ENCODE measurements at places on chromosomes 2 and 18.

DNA sequence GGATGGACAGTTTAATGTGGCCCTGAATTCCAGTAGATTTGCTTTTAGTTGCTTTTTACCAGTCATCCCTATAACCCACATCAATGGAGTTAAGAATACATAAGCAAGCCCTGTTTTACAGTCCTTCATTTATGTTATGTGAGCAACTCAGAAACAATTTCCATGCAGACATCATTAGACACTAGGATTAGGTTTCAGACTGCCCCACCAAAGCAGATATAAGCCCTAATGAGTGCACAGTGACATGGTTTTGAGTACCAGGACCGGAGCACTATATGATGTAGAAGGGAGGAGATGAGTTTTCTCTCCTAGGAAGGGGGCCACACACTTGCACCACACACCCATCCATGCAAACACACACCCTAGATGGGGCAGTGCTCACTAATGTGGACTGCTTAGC, 15.5 kb downstream of the KCNS3 start:
- no peak for DNase-seq

- no peak for DNase-seq
Measured at GRCh38 chr2:3491306-3491705, 28.0 kb downstream of the ADI1 start.

DNA sequence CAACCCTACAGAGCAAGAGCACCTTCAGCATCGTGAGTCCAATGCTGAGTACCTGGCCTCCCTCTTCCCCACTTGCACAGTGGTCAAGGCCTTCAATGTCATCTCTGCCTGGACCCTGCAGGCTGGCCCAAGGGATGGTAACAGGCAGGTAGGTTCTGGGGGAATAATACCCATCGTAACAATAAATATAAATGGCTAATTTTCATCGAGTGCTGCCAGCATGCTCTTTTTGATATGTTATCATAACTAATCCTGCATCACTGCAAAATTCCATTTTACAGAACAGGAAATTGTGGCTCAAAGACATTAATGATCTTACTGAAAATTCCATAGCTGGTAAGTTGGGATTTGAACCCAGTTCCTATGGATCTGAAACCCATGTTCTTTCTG, 22.2 kb downstream of the STEAP3 start:
- no peak for DNase-seq

GRCh38 chr2:58517881-58518280, 276.8 kb upstream of the FANCL start:
- no peak for DNase-seq

DNA sequence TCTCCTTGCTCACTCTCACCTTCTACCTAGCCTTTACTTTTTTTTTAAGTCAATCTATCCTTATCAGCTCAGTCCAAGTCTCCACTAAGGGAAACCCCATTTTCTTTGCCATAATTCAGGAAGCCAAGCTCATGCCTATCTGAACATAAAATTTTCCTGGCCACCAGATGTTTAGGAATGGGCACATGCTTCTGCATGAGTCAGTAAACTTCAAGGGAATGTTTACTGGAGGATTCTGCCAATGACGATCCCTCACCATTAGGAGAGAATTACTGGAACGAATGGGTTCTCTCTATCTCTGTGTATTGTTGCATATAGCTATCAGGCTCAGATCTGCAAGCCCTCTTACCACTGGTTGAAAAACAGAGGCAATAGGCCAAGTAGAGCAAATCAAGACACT, 731.7 kb upstream of the ZNF804A start:
- no peak for DNase-seq

- DNase-seq: no peak
Measured at GRCh38 chr2:64978514-64979268, 10.5 kb upstream of the SLC1A4 start.

DNA sequence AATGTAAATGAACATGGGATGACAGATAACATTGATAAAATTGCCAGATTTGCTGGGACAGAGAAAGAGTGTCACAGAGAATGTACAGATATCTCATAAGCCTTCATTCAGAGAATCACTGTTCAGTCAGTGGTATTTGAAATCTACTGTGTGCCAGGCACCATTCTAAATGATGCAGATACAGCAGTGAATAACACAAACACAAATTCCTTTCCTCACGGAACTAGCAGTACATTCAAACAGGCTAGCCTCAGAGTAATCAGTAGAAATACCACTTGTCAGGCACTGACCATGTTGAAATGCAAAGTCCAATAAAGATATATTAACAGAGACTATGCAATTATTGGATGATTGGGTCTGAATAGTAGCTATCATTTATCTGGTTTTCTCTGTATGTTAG, 211.0 kb downstream of the RDH14 start:
- no peak for DNase-seq

DNA sequence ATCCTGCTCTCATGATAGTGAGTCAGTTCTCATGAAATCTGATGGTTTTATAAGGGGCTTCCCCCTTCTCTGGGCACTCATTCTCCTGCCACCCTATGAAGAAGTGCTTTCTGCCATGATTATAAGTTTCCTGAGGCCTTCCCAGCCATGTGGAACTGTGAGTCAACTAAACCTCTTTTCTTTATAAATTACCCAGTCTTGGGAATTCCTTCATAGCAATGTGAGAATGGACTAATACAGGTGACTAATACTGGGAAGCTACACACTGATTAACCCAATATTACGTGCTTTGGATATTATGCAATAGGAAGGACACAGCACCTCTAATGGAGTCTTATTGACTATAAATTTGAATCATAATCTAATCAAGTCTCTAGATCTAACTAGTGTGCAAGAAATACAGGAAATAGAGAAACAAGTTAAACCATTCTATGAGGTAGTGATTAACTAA, 107.2 kb upstream of the ETAA1 start:
- no peak for DNase-seq

GRCh38 chr2:129605646-129606045, 373.8 kb upstream of the RAB6C start:
- no peak for DNase-seq

GRCh38 chr2:46610021-46610420, 130.7 kb downstream of the TMEM247 start:
- no peak for DNase-seq

GRCh38 chr2:160353166-160353565, 140.4 kb downstream of the RBMS1 start:
- no peak for DNase-seq

GRCh38 chr2:119678021-119678656, 862 bp upstream of the TMEM177 start:
- DNase-seq: peak; percentile 34

DNA sequence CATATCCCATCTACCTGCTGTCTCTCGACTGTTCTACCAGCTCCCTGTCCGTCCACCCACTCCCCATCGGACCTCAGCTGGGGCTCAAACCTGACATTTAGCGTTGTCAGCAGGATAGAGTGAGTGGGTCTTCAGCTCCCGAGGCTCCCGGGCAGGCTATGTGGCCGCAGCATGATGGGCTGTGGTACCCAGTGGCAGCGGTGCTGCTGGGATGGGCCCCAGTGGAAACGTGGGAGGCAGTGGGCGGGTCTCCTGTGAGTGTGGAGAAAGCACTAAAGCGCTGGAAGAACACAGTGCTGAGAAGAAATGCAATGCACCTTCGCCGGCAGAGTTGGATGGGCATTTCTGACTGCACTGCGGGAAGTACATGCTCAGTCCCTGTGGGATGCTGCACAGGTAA, 204.8 kb upstream of the SYT4 start:
- DNase-seq: no peak

DNA sequence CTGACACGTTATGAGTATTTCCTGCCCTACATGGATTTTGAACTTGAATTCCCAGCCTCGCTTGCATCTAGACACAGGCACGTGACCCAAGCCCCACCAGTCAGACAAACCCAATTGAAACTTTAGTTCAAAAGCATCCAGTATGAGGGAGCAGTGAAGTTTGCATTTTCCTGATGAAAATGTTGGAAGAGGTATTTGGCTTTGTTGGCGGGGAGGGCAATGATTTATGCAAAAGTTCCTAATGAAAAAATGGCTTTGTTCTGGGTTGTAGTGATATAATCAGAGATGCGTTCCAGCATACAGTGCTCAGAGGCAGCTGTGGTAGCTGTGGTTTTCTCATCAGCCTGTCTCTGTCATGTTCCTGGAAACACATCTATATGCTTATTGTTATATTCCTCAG, 36.8 kb upstream of the CPS1 start:
- DNase-seq: no peak

- peak; percentile 56 for DNase-seq
Measured at GRCh38 chr2:72993147-72993932, 76.0 kb downstream of the EMX1 start.

DNA sequence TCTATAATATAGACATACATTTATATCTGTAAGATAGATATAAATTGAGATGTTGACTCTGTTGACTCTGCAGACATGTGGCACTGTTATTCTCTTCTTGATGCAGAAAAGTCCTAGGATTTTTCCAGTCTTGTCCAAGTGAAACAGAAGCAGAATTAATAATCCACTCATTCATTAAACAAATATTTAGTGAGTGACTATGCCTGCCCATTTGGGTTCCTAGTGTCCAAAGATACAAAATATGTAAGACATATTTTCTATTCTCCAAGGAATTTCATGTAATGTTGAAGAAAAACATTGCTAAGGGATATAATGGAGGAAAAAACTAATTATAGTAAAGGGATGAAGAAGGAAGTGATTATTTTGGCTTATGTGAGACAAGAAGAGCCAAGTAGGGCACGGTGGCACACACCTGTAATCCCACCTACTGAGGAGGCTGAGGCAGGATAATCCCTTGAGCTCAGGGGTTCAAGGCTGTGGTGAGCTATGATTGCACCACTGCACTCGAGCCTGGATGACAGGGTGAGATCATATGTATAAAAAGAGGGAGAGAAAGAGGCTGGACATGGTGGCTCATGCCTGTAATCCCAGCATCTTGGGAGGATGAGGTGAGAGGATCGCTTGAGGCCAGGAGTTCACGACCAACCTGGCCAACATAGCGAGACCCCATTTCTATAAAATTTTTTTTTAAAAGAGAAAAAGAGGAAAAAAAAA, 19.9 kb upstream of the PLEKHH2 start:
- no peak for DNase-seq

DNA sequence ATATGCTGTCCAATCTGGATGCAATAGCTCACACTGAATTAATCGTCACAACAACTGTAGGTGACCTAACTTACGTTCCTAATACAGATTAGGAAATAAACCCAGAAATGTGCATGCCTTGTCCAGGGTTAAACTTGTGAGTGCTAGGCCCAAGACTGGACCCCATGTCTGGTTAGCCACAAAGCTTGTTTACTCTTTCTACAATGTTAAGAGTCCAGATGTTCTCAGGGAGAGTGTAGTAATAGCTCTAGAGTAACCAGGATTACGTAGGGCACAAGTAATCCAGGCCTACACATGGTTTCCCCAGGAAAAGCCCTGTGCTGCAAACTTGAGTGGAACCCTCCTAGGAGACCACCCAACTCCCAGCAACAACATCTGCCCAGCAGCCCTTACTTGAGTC, 26.2 kb downstream of the TRIB2 start:
- DNase-seq: no peak

DNA sequence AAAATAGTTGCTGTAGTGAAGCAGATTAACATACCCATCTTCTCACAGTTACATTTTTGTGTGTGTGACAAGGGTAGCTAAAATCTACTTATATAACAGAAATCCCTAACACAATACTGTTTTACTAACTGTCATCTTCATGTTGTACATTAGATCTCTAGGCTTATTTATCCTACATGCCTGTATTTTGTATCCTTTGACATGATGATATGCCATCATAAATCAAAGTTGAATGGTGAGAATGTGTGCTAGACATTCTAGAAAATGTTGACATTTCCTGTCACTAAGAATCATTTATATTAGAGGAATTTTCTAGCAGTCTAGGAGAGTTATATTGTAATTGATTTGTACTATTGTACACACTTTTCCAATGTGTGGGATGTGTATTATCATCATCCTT, 21.5 kb upstream of the CALCRL start:
- no peak for DNase-seq

- DNase-seq: no peak
Measured at GRCh38 chr2:190514676-190515075, 19.8 kb downstream of the NEMP2 start.

GRCh38 chr2:226364217-226364616, 435.4 kb downstream of the IRS1 start:
- no peak for DNase-seq

DNA sequence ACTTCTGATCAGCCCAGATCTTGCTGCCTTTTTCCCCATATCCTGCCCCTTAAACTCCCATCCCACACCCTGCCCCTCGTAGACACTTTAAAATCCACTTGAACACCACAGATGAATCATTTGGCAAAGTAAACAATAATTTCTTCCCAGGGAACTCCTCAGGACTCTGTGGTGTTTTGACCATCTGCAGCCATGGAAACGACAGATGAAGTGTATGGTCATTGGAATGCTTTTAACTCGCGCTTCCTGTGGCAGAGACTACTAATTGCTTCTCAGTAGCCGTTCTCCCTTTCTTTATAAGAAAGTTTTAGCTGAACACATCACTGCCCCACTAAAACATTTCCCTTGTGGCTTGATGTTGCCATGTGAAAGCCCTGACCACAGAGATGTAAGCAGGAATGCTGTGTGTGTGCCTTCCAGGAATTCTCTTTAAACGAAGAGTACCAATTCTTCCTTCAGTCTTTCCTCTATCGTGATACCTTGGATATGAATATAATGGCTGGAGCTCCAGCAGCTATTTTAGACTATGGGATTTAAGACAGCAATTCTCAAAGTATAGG, 92.7 kb upstream of the PARD3B start:
- DNase-seq: peak; percentile 25

DNA sequence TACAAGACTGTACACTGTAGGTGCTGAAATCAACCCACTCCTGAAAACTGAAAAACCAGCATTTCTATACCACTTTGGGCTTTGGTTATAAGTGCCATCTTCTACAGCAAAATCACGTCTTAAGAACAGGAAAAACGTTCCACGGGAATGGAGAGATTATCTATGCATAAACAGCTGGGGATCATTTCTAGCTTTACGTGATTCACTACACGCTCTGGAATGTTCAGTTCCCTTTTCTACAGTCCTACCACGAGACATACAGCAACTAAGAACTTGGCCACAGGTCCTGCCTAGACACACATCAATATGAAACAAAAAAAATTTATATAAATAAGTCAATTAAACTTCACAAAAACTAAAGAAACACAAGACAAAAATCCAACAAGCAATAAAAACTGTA, 3.6 kb downstream of the CXCR4 start:
- no peak for DNase-seq
